Activated naive CD4-positive, alpha-beta T cell treated with anti-CD3 and anti-CD28 coated beads, Interleukin-2, amount 50 U/mL, for 16 hours (primary cell): ENCODE measurements at places on chromosomes 16 and 17.

DNA sequence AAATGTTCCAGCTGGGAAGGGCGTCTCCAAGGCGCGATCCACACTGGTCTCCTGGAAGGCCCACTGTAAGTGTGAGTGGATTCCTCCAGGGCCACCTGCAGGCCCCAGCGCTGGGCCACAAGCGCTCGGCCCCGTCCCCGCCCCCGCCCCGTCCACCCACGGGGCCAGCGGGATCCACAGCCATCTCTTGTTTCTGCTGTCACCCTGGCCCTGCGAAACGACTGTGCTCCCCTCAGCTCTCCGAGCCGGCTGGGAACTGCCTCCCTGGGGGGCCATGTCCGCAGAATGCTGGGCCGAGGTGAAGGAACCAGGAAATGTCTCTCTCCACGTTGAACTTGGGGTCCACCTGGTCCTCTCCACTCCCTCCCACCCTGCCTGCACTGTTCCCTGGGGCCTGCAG, 1955.2 kb downstream of the TP53TG3F start:
- DNase-seq = no peak

DNA sequence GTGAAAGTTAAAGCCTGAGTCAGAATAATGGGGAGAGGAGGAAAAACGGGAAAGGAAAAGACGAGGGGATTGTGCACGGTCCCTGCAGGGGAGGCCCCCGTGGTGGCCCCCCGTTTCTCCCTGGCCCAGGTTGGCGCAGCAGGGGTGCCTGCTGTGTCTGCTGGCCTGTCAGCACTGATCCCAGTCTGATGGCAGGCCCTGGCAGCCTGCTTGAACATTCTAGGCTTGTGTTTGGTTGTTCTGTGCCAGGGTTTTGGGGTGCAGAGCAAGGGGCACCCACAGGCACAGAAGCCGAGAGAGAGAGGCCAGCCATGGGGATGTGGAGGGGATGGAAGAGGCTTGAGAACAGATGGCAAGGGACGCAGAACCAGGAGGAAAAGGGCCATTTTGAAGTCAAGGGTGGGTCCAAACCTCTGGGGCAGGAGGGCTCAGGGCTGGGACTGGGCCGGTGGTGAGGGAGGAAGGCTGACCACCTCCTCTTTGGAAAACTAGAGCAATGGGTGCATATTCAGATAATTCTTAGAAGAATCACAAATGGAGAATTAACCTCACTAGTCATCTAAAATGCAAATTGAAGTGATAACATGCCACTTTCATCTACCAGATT, 35.9 kb downstream of the TBX4 start:
- no peak for DNase-seq

- DNase-seq = no peak
Measured at GRCh38 chr16:4360538-4361021, 9.5 kb upstream of the PAM16 start.

DNA sequence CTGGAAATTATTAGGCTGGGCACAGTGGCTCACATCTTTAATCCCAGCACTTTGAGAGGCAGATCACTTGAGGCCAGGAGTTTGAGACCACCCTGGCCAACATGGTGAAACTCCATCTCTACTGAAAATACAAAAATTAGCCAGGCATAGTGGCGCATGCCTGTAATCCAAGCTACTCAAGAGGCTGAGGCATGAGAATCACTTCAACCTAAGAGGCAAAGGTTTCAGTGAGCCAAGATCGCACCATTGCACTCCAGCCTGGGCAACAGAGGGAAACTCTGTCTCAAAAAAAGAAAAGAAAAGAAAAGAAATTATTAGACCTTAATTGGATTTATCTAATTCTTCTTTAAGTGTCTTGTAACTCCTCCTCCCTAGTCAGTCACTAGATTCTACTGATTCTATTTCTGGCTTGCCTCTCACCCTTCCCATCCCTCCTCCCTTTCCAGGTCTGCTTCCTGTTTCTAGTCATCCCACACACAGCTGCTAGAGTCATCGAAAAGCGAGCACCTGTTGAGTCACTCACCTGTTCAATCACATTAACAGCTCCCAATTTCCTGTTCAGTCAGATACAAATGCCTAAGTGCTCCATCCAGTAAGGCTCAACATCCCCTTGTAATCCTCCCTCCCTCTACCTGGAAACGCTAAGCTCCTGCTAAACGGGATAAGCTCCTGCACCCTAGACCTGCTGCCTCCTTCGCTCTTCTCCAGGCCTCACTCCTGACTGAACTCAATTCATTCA, 34.6 kb downstream of the ERN1 start:
- DNase-seq = no peak

DNA sequence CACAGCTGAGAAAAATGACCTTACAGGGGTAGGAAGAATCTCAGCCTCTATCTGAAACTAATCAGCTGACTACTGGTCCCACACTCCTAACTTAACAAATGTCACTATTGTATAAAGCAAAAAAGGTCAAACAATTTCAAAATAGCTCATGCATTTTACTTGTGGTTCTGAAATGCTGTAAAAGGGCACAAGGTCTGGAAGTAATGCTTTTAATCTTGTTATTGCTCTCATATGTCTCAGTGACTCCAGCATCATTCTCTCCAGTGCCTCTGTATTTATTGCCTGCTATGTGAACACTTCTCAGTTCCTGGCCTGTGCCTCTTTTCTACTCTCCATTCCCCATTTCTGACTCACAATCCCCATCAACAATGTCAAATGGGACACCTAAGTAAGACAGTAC, 937.7 kb downstream of the CDH11 start:
- DNase-seq = no peak

- no peak for DNase-seq
Measured at GRCh38 chr16:4373356-4373908, 1.8 kb downstream of the VASN start.
